ENCODE measurements at places on chromosomes 11 and 22.

- peak; percentile 86 for DNase-seq
These were observed at the start of gene HTR3A for GRCh38 chr11:113974741-113975470. Gene HTR3A, plus strand, starts transcription at chr11:113975108. Its CDS starts 218 bp downstream, at chr11:113975326.

- no peak for DNase-seq
These were observed 206.4 kb upstream of the E2F8 start for GRCh38 chr11:19447150-19447566.

DNA sequence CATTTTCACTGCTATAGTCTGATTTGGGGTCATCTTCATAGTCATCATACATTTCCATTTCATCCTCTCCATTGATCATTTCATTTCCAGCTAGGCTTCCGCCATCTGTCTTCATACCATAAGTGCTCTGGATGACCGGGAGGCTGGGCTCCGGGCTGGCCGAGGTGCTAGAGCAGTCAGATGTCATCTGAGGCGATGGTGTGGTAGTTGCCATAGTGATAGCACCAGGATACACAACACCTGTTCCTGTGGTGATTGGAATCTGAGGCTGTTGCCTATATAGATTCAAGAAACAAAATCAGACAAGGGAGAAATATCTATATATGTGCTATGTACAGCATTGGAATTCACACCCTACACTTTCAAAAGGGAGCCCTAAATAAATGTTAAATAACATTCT, 383.5 kb downstream of the SOX6 start:
- peak; percentile 40 for DNase-seq

GRCh38 chr11:6387811-6388599, 2.3 kb upstream of the SMPD1 start:
- DNase-seq: no peak

- DNase-seq: peak; percentile 30
These were observed 55.0 kb upstream of the VSTM5 start for GRCh38 chr11:93905384-93905783.

DNA sequence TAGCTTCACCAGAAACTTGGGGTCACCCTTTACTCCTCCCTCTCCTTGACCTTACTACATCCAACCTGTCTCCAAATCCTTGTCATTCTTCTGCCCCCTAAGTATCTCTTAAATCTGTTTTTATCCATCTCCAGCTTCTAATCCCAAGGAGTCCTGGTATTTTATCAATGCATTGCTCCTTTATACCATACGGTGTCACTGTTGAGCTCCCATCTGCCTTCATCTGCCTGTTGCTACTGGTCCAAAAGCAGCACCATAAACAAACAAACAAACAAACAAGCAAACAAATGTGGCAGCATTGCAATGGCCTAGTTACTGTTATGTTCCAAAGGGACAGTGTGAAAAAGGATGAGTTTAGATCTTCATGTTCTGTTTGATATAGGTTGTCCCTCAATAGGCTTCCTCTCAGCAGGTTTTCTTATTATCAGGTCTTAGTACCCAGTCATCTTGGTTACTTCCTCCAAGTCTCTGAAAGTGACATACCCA, 34.2 kb downstream of the DNHD1 start:
- peak; percentile 34 for DNase-seq
